Stromal cell of bone marrow (primary cell): ENCODE measurements at places on chromosomes 3 and 15.

- no peak for DNase-seq
These were observed 360.2 kb downstream of the EPHB1 start for GRCh38 chr3:135155228-135155627.

GRCh38 chr3:125428216-125428830 is 53.2 kb upstream of the ZNF148 start:
- no peak for DNase-seq

- DNase-seq = no peak
These were observed 156.8 kb downstream of the TBC1D5 start for GRCh38 chr3:17585394-17586325.

DNA sequence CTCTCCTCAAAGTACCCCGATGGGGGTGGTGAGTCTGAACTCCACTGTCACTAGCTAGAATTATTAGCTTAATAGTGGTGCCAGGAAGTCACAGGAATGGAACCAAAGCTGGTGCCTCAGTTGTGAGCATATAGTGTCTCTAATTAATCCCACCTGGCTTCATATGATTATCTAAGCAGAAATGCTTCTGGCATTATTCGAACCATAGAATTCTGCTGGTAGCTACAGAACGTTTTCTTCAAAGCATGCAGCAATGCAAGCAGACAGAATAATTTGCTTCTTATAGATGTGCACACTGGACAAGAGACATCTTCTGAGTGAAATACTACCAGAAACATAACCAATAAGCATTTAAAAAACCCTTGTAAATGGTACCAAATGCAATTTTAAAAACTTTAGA is 160.9 kb downstream of the IMPG2 start:
- no peak for DNase-seq

DNA sequence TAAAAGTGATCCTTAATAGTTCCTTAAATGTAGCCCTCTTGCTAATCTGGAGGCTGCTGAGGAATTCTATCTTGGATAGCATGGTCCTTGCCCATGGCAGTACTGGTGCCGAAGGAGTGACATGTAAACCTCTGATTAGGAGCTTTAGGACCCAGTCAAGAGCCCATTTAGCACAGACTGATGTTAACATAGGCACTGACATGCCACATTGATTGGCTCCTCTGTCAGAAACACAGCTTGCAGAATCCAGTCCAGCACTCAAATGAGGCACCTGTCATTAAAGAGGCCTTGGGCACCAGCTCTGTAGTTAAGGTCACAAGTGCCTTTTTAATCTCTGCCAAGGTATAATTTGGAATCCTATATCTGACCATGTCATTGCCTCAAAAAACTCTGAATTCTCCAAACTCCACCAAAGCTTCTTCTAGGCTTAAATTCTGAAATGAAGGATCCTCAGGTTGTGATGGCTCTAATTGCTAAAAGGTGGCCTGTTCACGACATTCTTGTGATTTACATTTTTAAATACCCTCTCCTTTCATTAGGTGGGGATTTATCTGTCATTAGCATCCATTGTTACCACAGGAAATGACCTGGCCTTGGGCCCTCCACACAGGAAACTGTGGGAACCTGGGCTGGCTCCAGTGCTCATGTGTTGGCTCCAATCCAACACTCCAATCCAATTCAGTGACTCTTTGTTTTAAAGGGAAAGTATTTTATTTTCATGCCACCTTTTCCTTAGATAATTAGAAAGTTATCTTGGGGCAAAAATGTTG is 57.3 kb upstream of the RNF7 start:
- DNase-seq = no peak

GRCh38 chr3:194276768-194277103 is 74.4 kb downstream of the CPN2 start:
- DNase-seq = no peak

DNA sequence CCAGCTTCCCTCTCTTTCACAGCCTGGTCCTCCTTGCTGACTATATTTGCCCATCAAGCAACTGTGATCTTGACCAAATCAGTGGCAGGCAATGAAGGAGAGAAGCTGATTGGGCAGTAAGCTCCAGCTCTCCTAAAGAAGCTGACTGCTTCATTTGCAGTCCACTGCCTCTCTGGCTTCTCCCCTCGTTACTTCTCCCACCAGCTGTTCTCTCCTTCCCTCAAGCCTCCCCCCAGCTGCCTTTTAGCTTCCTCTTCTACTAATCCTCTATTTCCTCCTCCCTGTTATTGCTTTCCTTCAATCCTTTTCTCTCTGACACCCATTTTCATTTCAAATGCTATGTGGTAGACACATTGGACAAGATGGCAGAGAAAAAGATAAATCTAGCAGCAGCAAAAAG is 474.7 kb upstream of the UBE2E2 start:
- no peak for DNase-seq

DNA sequence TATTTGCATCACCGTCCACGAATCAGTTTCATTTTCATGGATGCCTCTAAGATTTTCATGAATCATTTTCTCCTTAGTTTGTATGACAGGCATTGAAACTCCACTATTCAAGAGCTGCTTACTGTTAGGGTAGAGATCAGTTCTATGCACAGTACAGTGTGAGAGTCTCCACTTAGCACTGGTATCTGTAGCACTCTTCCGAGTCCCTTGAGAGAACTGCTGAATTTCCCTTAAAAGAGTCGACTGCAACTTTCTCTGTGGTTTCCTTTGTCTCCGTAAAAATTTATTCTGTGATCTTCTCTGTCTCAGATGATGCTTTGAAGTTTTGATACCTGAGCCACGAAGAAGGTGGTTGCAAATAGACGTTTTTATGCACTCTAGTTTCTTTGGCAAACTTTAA is 14.8 kb downstream of the GTPBP8 start:
- no peak for DNase-seq

- no peak for DNase-seq
These were observed 68.4 kb downstream of the MEGF11 start for GRCh38 chr15:66184936-66185790.

DNA sequence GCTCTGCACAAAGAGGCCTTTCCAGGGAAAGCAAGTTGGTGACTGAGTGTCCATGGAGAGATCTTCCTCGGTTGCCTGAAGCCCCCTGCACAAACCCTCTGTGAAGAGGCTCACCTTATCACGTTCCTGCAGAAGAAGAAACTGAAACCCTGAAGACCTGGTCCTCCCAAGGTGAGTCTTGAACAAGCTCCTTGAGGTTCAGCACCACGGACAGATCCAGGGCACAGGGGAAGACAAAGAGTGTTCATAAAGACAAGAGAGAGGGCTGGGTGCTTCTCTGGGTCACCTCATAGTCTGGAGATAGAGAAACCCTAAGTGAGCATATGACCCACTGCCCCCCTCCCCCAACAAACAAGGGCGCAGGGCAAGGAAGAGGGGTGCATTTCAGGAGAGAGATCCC is 21.7 kb upstream of the TBC1D21 start:
- peak; percentile 33 for DNase-seq

- peak; percentile 67 for DNase-seq
These were observed 125.8 kb upstream of the GALNT15 start for GRCh38 chr3:16048435-16049318.

GRCh38 chr3:39550354-39551051 is 83.0 kb downstream of the MOBP start:
- no peak for DNase-seq

DNA sequence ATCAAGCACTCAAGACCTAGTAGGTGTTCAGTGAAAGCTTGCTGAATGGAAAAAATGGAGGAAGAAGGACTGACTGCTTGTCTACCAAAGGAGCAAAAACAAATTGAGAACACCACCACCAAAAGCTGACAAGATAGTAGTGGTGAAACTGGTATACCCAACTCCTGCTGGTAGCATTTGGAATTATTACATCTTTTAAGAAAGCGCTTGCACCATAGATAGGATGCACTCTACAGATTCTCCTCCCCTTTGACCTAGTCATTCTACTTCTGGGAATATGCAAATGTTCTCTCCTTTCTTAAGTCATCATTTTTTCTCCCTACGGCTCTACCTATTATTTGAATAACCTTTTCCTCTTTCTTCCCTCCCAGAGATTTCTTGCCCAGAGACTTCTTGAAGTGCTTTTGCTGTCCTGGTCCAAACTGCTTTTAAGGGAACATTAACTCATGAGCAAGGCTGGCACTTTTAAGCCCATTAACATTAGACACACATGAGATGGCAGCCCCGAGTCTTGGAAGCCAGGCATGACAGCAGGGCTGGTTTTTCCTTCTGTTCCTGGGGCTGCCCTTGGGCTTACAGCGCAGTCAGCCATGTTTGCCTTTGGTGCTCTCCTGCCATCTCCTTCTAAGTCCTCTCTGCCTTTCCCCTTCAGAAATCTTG is 75.0 kb upstream of the TLE3 start:
- no peak for DNase-seq

DNA sequence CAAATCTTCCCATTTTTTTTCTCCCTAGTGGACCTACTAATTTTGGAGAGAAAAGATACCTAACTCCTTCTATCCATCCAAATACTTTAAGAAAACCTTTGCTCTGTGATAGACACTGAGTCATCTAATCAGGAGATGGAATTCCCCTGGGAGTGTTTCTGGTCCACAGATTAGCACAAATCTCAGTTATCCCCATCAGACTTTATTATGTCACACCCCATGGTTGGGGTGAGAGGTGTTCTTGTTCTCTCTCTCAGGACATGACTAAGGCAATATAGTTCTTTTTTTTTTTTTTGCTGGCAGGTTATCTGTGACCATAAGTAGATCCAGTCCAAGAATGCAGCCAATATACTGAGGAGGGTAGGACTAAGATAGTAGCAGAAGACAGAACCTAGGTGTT is 15.8 kb downstream of the SLC9A9 start:
- no peak for DNase-seq
